CD4-positive, alpha-beta memory T cell (primary cell): ENCODE measurements at places on chromosomes 12 and 14. TPM values are rescaled to one million over a fixed set of nuclear protein-coding genes. Genes with fewer than 3 reads are reported as not detected.

The RPL10L gene
- total RNA-seq: not detected

The MBD6 gene
- total RNA-seq: 97.4 TPM

The BMP4 gene
- 2.8 TPM for total RNA-seq

The KCNMB4 gene
- 0.67 TPM for total RNA-seq

The SMCO2 gene
- not detected for total RNA-seq

The PTHLH gene
- total RNA-seq: not detected

The KLHDC1 gene
- total RNA-seq: 13.6 TPM

The SPATA7 gene
- 3.4 TPM for total RNA-seq

The SLC5A8 gene
- total RNA-seq: not detected

The MGP gene
- not detected for total RNA-seq

The PAN2 gene
- total RNA-seq: 203 TPM

The ACRBP gene
- total RNA-seq: 13.9 TPM

GRCh38 chr12:108271951-108272872, 66.9 kb downstream of the CMKLR1 start:
- no peaks in the 10 kb centered on the region for H3K27me3 ChIP-seq
- no peaks in the 10 kb centered on the region for H3K4me1 ChIP-seq
- no peak overlapping the region for H3K27ac ChIP-seq
- no peak overlapping the region for H3K4me3 ChIP-seq
- no peaks in the 10 kb centered on the region for H3K36me3 ChIP-seq

- no peak for DNase-seq
- no peaks in the 10 kb centered on the region for H3K4me1 ChIP-seq
- H3K27me3 ChIP-seq: no peaks in the 10 kb centered on the region
- no peaks in the 10 kb centered on the region for H3K36me3 ChIP-seq
Observed at GRCh38 chr12:49901986-49902385, 1.7 kb downstream of the FAIM2 start.

DNA sequence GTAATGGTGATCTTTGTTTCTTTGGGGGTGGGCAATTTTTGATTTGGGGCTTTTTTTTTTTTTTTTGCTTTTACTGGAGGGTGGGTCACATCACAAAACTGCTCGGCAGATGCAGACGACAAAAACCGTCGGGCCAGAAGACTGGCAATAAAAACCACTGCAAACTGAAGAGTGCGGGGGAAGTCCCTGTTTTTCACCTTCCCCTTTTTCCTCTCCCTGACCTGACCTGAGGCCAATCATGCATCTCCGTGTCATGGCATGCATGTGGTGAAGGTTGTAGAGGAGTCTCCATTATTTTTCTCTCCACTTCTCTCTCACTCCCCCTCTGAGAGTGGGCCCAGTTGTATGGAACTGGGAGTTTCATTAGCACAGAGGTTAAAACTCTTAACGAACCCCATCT, 57.5 kb downstream of the AP5M1 start:
- no peaks in the 10 kb centered on the region for H3K36me3 ChIP-seq
- H3K4me3 ChIP-seq: no peak overlapping the region
- H3K27ac ChIP-seq: no peak overlapping the region
- no peak for DNase-seq
- no peaks in the 10 kb centered on the region for H3K4me1 ChIP-seq

GRCh38 chr12:69007101-69007854, 74.3 kb upstream of the CPM start:
- no peaks in the 10 kb centered on the region for H3K36me3 ChIP-seq
- H3K4me3 ChIP-seq: no peak overlapping the region
- H3K27ac ChIP-seq: no peak overlapping the region
- no peaks in the 10 kb centered on the region for H3K27me3 ChIP-seq

- H3K4me1 ChIP-seq: peaks cover 41% of the 10 kb centered on the region
- DNase-seq: peak; percentile 91
- no peaks in the 10 kb centered on the region for H3K36me3 ChIP-seq
- peak within 1 kb of the TSS; percentile 95 for H3K27ac ChIP-seq
- no peaks in the 10 kb centered on the region for H3K27me3 ChIP-seq
Observed at GRCh38 chr12:104303538-104304151, at the start of gene EID3. TSS of gene EID3 (plus strand) at chr12:104303739. CDS start at chr12:104303935, 196 bp downstream.

- no peaks in the 10 kb centered on the region for H3K36me3 ChIP-seq
- no peaks in the 10 kb centered on the region for H3K27me3 ChIP-seq
- no peak for DNase-seq
- H3K4me1 ChIP-seq: no peaks in the 10 kb centered on the region
- no peak overlapping the region for H3K27ac ChIP-seq
Observed at GRCh38 chr14:89855961-89856656, 98.4 kb downstream of the EFCAB11 start.

- no peaks in the 10 kb centered on the region for H3K27me3 ChIP-seq
- no peak overlapping the region for H3K27ac ChIP-seq
- H3K4me3 ChIP-seq: no peak overlapping the region
- no peaks in the 10 kb centered on the region for H3K4me1 ChIP-seq
Observed at GRCh38 chr12:112710414-112710813, 81.1 kb upstream of the RPH3A start.

GRCh38 chr12:49624921-49625577, 1.7 kb downstream of the PRPF40B start:
- H3K4me3 ChIP-seq: no peak overlapping the region
- no peaks in the 10 kb centered on the region for H3K36me3 ChIP-seq
- no peaks in the 10 kb centered on the region for H3K27me3 ChIP-seq
- DNase-seq: no peak

DNA sequence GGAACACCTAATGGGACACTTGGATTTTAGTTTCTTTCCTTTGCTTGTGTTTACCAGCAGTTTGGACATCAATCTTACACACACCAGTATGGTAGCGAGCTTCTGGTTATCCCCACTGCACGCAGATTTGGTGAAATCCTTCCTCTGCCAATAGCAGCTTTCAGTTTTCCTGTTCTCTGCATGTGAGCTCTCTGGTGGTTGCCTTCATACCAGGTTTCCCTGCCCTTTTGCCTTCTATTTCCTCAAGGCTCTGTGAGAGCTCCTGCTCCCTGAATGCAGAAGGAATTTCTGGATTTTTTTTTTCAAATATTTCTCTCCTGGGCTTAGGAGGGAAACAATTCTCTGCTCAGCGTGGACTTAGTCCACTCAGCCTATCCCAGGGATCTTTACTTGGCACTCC, 93.0 kb upstream of the CCDC91 start:
- H3K4me1 ChIP-seq: no peaks in the 10 kb centered on the region
- H3K27me3 ChIP-seq: no peaks in the 10 kb centered on the region
- no peak for DNase-seq
- H3K27ac ChIP-seq: no peak overlapping the region
- H3K4me3 ChIP-seq: no peak overlapping the region

- H3K27ac ChIP-seq: peak overlapping the region; percentile 11
- H3K4me3 ChIP-seq: no peak overlapping the region
- peaks cover 45% of the 10 kb centered on the region for H3K36me3 ChIP-seq
- H3K27me3 ChIP-seq: no peaks in the 10 kb centered on the region
- H3K4me1 ChIP-seq: peaks cover 84% of the 10 kb centered on the region
- no peak for DNase-seq
Observed at GRCh38 chr12:108620236-108620879, 13.3 kb downstream of the SELPLG start.

DNA sequence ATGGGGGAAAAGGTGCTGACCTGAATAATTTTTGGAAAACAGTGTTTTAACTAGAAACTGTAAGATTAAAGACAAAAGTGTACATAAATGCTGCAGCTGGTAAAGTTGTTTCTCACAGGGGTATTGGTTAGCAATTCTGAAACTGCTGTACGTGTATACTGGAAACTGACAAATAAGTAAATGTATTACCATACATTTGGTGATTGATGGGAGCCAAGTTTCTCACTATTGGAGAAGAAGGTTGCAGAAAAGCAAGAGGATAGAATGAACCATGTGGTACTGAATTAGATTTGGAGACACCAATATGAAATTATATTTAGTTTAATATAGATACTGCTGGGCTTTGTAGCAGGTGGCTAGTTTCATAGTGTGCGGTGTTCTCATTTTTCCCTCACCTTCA, 19.6 kb upstream of the FBXO33 start:
- DNase-seq: no peak
- no peak overlapping the region for H3K27ac ChIP-seq
- H3K4me1 ChIP-seq: no peaks in the 10 kb centered on the region
- H3K36me3 ChIP-seq: no peaks in the 10 kb centered on the region

GRCh38 chr12:16119618-16120415, 157.7 kb downstream of the SLC15A5 start:
- H3K27ac ChIP-seq: no peak overlapping the region
- no peaks in the 10 kb centered on the region for H3K36me3 ChIP-seq
- no peak overlapping the region for H3K4me3 ChIP-seq
- no peaks in the 10 kb centered on the region for H3K4me1 ChIP-seq
- H3K27me3 ChIP-seq: no peaks in the 10 kb centered on the region

- peaks cover 64% of the 10 kb centered on the region for H3K4me1 ChIP-seq
- peak overlapping the region; percentile 78 for H3K4me3 ChIP-seq
- H3K27ac ChIP-seq: peak overlapping the region; percentile 60
- no peaks in the 10 kb centered on the region for H3K27me3 ChIP-seq
- no peaks in the 10 kb centered on the region for H3K36me3 ChIP-seq
Observed at GRCh38 chr14:50828721-50829488, 2.1 kb downstream of the NIN start.

GRCh38 chr14:54374117-54374884, 22.5 kb upstream of the CDKN3 start:
- DNase-seq: no peak
- no peaks in the 10 kb centered on the region for H3K36me3 ChIP-seq
- peaks cover 5% of the 10 kb centered on the region for H3K27me3 ChIP-seq
- H3K4me3 ChIP-seq: no peak overlapping the region
- H3K27ac ChIP-seq: no peak overlapping the region

DNA sequence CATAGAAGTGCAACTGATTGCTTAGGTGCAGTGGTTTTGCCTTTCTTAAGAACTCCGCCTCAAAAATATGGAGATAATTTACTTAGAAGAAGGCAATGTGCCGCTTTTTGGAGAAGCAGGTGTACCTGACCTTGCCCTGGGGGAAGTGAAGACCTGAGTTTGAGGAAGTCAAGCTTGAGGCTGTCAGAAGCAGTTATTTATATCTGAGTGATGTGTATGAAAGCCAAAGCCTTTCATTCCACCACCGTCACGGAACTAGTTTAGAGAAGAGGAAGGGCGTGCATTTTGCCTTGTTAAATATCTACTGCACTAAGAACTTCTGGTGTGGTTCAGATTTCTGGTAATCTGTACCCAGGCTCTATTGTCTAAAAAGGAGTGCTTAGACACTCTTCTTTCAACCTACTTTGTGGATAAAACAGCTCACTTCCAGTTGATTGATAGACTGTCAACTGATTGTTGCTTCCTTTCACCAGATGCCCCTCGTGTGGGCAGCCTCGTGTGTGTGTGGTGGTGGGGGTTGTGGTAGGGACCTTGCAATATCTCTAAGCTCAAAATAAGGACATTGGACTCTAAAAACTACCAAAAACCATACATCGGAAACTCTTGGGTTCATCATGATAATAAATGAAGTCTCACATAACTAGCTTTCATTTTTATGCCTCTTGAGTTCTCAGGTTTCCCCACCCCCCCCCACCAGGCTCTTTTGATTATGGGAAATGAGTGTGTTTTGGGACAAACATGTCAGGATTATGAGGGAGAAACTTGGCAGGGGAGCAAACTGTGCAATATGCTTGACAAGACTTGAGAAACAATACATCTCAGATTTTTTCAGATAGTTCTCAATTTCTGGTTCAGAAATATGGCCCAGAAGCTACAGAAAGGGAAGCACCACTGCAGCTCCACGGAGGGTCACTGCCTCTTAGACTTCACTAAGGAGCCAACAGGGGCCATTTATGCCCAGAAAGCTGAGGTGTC, 78.6 kb downstream of the ARF6 start:
- peak overlapping the region; percentile 73 for H3K27ac ChIP-seq
- peak overlapping the region; percentile 44 for H3K4me3 ChIP-seq
- DNase-seq: peak; percentile 84
- no peaks in the 10 kb centered on the region for H3K36me3 ChIP-seq
- no peaks in the 10 kb centered on the region for H3K27me3 ChIP-seq

DNA sequence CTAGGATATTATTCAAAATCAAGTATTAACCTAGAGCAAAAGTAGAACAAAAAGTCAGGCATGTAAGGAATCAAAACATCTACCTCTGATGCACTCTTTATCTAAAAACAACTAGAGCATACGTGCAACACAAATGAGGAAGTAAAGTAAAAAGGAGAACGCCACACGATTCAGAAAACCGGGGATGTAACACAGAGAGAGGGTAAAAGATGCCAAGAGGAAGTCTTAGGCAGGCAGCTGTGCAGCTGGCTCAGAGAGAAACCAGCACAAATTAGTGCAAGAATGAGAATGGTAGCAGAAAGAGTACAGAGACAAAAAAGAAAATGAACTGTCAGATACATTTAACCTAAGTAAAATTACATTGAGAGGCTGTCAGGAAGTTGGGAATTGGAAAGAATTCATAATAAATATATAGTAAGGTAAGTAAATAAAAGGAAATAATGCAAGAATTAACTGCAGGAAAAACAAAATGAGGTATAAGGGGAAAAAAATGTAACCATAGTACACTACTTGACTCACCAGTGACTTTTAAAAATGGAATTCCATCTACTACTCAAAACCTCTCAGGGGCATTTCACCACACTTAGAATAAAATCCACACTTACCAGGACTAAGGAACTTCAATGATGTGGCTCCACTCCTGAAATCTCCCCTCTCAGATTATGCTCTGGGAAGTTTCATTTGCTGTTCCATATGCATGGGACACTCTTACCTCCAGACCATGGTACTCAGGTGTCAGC, 17.1 kb downstream of the BCAT1 start:
- no peak overlapping the region for H3K27ac ChIP-seq
- H3K36me3 ChIP-seq: no peaks in the 10 kb centered on the region
- H3K4me3 ChIP-seq: no peak overlapping the region
- no peak for DNase-seq

- no peak overlapping the region for H3K4me3 ChIP-seq
- no peaks in the 10 kb centered on the region for H3K4me1 ChIP-seq
- H3K27ac ChIP-seq: no peak overlapping the region
Observed at GRCh38 chr12:1013618-1014489, 22.8 kb downstream of the ERC1 start.

DNA sequence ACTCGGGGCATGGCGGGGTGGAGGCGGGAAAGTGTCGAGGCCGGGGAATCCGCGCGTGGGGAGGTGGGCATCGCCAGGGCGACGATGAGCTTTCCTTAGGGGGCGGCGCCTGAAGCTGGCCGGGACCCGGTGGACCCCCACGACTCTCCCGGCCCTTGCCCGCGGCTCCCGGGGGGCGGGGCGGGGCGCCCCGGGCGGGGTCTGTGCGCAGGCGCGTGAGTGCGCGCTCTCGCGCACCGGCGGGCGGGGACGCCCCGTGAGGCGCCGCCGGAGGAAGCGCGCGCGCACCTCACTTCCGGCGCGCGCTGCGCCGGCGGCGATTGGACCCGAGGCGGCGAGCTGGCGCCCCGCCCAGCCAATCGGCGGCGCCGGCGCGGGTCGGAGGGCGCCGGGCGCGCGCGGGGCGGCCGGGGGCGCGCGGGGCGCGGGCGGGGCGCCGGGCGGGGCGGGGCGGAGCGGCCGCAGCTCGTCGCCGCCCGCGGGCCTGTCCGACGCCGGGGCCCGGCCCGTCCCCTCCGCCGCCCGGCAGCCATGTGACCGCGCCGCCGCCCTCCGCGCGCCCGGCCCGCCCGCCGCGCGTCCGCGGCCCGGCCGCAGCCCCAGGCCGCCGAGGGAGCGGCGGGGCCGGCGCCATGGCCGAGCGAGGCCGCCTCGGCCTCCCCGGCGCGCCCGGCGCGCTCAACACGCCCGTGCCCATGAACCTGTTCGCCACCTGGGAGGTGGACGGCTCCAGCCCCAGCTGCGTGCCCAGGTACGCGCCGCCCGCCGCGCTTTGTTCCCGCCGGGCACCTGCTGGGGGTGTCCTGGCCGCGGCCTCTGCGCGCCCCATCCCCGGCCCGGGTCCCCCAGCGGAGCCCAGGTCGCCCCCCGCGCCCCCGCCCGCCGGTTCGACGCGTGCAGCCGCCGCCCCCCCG, at the start of gene PACS2:
TSS of gene PACS2 (plus strand) at position 462 of the 914 bp plus-strand sequence. CDS start at position 633, 171 bp downstream.
- no peaks in the 10 kb centered on the region for H3K36me3 ChIP-seq
- H3K4me1 ChIP-seq: peaks cover 22% of the 10 kb centered on the region
- H3K4me3 ChIP-seq: peak within 1 kb of the TSS; percentile 49
- peak within 1 kb of the TSS; percentile 62 for H3K27ac ChIP-seq
- H3K27me3 ChIP-seq: no peaks in the 10 kb centered on the region
- peak; percentile 82 for DNase-seq

- no peaks in the 10 kb centered on the region for H3K27me3 ChIP-seq
- DNase-seq: no peak
Observed at GRCh38 chr12:121628037-121628436, 1.7 kb downstream of the ORAI1 start.
